ENCODE measurements at places on chromosomes 1 and 21.

- DNase-seq: no peak
Measured at GRCh38 chr1:203898458-203899352, 37.3 kb downstream of the SNRPE start.

GRCh38 chr1:87572891-87573290 is 244.2 kb downstream of the LMO4 start:
- DNase-seq: no peak

DNA sequence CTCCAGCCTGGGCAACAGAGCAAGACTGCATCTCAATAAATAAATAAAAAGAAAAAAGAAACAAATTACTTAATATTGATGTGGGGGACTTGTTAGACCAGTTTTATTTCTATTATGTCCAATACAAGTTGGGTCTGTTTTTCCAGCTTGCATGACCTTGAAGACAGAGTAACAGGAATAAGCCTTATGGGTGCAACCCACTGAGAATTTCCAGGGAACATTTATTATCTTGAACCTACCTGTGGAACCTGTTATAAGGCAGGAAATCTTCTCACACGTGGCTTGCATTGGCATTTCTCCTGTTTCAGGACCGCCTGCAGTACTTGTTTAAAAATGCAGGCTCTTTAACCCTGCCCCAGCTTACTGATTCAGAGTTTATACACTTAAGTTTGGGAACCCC is 64.0 kb downstream of the ZBTB17 start:
- DNase-seq: no peak

GRCh38 chr1:64502931-64503330 is 33.0 kb downstream of the CACHD1 start:
- no peak for DNase-seq
